ENCODE measurements at places on chromosomes 11 and 22.

GRCh38 chr11:64305691-64306562, 603 bp downstream of the ESRRA start:
- peak; percentile 82 for DNase-seq

GRCh38 chr11:28618416-28618815, 510.2 kb downstream of the METTL15 start:
- DNase-seq: no peak

DNA sequence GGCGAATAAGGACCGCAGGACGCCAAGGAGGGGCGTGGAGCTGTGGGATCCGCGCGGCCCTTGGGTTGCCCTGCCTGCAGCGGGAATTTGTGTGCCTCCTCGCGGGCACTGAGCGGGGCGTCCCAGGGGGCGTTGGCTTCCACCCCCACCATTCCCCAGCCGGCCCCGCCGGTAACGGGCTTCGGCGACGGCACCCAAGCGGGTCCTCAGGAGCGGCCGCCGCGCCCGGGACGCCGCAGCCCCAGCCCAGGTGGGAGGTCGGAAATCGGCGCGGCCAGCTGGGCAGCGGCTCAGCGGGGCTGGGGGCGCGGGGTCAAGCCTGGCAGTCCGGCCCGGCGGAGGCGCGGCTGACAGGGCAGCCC, 320 bp downstream of the CLTCL1 start:
- DNase-seq: no peak

DNA sequence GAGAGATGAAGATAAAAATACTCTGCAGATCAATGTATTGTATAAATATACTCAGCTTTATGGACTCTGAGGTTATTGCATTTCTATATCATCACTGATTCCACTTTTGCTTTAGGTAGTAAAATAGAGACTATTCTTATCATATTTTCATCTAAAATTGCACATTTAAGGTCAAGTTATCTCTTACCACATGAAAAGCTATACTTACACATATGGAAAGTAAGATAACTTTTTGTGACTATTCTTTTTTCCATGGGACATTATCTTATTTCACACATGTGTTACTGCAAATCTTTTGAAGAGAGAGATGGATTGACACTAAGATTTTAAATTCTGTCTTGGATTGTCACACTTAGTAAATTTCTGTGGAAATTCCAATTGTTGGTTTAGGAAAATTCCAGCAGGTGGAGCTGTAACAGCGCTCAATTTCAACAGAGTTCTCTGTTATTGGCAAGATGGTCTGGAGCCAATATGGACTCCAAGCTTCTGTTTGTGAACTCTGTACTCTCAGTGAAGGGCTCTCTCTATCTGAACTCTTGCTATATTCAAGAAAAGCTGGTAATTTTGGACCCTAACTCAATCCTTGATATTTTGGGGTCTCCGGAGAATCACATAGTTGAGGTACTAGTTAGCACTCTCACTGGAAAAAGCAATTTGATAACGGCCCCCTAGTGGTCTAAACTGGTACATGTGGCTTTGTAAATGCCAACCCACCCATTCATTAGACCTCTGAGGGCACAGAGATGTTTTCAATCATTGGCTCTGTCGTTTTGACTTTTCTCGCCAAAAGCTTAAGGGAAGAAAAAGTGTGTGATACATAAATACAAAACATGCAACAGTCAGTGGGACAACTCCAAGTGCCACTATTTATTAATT, 429.7 kb downstream of the ETS1 start:
- DNase-seq: peak; percentile 48

GRCh38 chr11:96393753-96394348, 4.0 kb downstream of the JRKL start:
- peak; percentile 16 for DNase-seq

DNA sequence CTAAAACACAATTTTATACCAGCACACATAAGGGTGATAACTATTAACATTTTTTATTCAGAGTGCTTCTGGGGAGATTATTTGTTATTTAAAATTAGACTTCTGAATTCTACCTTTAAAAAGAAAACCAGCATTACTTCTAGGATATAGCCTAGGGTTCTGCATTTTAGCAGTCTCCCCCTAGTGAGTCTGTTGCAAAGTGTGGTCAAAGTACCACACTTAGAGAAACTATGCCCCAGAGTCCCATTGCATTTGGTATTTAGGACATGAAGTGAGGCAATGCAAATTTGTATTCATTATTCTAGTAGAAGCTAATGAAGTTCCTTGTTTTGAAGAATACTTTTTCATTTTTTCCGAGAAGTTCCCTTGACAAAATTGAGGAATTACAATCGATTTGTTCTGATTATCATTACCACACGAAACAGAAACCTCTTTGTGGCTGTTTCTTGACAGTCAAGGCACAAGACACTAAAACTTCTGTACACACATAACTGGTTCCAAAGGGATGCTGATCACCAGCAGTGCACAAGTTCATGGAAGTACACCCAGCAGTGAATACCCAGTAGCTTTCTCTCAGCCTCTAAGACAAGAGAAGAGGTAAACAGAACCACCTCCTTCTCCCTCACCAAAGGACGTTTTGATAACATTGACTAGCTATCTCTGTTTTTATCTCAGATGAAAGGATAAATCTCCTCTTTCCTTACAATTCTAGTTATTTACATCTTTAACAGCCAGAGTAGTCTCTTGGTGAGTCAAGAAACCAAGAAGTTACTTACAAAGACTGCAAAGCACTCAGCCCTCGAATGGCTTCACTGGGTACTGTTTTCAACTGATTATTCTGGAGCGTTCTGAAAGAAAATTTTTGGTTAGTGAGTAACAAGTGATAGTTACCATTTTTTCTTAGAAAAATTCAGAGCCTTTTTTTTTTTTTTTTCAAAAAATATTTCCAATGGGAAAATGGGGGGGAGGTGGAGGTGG, 27.6 kb upstream of the CCDC34 start:
- DNase-seq: no peak

DNA sequence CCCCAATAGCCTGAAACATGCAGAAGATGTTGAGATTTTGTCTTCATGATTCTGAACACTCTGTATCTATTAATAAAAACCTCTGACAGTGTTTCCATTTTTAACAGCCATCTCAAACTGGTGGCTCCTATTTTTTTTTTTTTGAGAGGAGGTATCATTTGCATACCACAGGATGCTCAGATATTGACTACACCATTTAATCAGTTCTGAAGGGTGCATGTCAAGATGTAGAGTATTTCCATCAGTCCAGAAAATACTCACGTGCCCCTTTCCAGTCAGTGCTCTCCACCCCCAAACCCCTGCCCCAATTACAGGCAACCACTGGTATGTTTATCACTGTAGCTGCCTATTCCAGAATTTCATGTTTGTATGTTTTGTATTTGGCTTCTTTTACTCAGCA, 85.3 kb upstream of the SORL1-AS1 start:
- no peak for DNase-seq

GRCh38 chr22:49005557-49005956, 822.1 kb downstream of the BRD1 start:
- DNase-seq: no peak

DNA sequence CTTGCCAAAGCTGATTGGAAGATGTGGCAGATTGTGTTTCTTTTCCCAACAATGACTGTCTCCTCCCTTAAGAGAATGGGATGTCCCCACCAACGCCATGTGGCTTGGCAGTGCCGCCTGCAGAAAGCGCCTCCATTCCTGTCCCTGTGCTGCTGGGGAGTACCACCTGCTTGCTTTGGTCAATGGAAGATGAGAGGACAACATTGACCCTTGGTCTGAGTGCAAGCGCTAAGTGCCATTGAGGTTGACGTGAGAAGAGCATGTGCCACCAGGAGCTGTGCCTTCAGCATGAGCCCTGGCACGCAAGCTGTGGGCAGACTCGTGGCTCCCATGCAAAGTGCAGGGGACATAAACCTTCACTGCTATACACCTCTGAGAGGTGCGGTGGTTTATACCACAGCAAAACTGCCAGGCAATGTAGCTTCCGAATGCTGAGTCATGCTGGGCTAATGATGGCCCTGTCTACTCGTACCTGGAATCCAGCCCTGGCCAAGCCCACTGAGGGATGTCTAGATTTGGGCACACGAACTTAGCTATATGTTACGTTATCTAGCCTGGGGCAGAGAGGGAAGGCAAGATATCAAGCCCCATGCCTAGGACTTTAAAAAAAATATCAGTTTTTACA, 41.9 kb downstream of the MYEOV start:
- DNase-seq: no peak

GRCh38 chr11:104531075-104531474, 367.1 kb upstream of the PDGFD start:
- DNase-seq: no peak

DNA sequence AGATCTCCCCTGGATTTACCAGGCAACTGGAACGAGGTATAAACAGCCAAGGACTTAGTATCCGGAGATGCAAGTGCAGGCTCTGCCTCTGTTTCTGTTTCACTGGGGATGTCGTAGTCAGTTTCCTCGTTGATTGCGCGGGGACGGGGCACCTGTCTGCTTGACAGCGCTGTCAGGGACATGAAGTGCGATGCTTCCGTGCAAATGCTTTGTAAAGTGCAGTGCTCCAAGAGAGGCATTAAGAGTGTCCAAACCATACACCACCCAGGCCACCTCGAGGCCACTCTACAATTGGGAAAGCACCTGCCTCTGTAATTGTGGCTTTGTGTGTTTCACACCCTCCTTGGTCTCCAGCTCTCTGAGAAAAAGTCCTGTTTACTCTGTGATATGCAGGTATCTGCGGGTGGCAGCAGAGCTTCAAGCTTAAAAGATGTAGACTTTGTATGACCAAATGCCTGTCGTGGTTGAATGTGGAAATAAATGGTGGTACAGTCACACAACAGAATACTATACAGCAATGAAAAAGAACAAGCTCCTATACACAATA, 18.6 kb upstream of the CD5 start:
- no peak for DNase-seq

DNA sequence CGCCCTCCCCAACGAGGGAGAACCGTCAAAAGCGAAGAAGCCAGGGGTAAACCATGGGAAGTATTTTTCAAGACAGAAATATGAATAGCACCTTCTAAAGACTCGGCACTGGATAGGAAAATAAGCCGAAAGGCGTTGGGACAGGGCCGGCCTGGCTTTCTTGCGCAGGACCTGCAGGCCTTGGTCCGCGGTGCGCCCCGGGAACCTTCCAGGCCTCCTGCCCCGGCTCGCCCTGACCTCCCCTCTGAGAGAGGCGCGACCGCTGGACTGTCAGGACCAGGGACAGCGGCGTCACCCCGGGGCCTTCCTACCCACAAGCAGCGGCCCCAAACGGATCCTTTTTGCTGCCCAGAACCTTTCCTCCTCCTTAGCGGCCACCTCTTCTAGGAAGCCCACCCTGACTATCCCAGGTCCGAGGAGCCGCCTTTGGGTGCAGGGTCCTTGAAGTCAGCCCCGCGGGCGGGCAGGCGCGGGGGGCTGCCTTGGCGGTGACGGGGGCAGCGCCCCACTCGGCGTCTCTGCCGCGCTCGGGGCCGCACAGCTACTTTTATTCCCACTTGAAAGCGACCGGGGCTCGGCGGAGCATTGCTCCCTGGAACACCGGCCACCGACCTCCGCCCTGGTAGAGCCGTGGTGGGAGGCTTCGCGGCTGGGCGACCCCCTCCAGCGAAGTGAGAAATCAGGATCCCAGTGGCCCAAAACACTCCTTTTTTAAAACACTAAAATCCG, 650 bp upstream of the MAPK11 start:
- DNase-seq: no peak

DNA sequence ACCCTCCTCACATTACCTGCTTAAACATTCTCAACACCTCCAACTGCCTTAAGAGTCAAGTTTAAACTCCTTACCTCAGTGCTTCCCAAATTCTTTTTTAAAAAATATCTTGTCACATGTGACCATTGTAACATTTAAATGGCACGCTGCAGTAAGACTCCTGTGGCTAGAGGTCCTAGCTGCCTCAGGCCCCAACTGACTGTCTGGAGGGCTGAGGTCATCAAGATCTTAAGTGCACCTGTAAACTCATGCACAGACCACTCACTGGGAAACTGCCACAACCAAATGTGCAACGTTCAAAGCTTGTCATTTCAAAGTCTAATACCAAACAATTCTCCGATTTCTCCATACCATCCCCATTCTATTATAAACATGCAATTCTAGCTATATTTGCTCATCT, 16.4 kb upstream of the CCDC34 start:
- DNase-seq: no peak

DNA sequence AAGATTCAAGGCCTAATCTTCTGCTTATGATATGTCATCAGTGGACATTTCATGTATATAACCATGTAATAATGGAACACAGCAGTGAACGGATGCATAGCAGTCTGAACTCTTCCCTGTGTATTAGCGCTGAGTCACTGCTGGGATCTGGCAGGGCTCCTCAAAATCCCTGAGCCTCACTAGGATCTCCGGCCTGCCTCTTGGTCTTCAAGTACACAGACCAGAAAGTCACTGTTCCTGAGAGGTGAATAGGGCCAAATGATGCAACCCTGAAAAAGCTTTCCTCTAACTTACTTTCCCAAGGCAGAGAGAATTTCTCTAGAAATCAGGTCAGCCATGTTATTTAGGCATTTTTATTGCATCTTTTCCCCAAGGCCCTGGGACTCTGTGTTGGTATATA, 35.0 kb downstream of the POU2AF1 start:
- DNase-seq: no peak

GRCh38 chr11:134638796-134639430, 226.9 kb upstream of the B3GAT1 start:
- no peak for DNase-seq

DNA sequence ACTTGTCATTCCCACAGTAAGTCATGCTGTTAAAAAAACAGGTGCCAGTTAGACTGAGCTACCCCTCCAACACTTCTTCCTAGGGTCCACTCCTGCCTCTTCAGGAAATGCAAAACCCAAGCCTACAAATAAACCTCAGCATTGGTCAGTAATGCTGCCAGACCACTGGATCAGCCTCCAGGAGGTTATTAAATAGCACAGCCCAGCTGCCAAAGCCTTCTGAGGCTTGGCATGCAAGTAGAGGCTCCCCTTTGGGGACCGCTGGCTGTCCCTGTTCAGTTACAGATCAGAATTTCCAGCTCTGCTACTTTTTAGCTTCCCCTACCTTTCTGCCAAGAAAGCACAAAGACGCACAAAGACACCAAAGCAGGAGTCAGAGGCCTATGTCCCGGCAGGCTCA, 33.3 kb downstream of the ABTB2 start:
- no peak for DNase-seq

GRCh38 chr11:13440100-13440855, 22.7 kb downstream of the BTBD10 start:
- peak; percentile 55 for DNase-seq

DNA sequence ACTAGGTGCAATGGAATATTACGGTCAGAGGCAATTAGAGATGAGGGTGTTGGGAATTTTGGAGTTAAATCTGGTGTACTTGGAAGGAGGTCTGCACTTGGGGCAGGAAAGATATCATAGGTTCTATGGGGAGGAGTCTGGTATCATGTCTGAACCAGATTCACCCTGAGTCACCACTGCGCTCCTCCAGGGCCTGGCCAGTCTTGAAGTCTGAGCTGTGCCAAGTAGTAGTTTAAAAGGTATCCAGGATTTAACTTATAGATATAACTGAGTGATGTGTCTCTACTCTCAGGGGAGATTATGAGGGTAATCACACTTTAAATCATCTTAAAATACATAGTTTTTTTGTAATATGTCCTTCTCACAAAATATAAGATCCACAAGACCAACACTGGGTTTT, 6.6 kb downstream of the CNGA4 start:
- DNase-seq: no peak

- no peak for DNase-seq
These were observed 1.7 kb upstream of the TECTA start for GRCh38 chr11:121099364-121099763.

Measured in SK-N-DZ (cell line).